ENCODE measurements at places on chromosomes 2 and 18.

DNA sequence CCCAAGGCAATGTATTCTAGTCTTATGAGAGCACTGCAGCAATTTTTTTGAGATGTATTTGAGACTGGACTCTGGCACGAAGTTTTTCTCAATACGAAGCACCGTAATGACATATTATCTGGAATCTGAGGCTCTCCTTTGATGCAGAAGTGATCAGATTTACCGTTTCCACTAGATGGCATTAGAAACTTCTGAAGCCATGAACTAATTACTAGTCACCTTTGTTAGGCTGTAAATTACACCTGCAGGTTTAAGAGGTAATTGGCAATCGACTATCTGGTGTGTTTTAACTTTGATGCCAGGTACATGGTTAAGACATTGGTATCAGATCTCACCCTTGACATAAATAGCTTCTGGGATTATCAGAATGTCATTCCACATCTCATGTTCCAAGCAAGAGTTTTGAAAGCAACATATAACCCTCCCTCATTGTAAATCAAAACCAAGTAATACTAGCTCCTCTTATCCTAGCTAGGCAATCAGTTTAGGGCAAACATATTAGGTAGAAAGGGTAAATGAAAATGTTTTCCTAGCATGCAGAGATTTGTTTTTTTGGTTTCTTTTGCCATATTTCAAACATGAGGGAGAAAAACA is 254.6 kb upstream of the SPRED2 start:
- DNase-seq = peak; percentile 9

DNA sequence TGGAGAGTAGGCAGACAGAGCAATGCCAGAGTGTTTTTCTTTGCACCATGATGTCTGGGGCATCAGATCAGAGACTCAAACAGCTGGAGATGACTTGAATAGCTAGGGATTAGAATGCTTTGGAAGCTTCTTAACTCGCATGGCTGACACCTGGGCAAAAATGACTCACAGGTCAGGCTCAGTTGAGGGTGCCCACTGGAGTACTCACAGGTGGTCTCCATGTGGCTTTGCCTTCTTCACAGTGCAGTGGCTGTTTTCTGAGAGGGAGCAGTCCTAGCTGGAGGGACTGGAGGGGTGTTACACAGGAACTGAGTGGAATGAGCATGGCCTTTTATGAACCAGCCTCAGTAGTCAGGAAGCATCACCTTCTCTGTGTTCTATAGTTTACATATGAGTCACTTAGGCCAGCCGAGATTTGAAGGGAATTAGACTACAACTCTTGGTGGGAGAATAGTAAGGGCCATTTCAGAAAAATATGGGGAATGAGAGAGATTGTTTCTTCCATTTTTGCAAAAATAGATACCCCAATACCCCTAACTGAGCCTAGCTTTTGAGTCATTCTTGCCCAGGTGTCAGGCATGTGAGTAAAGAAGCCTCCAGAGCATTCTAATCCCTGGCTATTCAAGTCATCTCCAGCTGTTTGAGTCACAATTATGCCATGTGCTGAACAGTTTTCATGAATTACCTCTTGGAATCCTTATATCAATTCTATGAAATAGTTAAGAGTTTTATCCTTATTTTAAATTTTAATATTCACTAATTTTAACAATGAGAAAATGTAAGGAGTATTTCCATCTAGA is 7.1 kb upstream of the PPP1R1C start:
- DNase-seq = no peak

GRCh38 chr18:9952633-9953416 is 39.0 kb downstream of the VAPA start:
- no peak for DNase-seq

DNA sequence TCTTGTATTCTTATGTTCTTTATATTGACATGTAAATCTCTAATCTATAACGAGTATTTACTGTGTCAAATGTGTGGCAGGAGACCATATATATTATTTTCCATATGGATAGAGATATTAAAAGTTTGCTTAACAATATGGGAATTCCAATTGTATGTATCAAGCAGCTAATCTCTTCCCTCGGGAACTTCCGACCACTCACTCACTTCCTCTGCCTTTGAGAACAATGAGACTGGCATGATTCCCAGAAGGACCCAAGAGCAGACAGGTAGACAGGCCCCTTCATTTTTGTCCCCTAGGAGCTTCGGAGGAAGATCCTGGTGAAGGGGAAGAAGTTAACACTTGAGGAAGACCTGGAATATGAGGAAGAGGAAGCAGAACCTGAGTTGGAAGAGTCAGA is 24.1 kb downstream of the PLCD4 start:
- no peak for DNase-seq

DNA sequence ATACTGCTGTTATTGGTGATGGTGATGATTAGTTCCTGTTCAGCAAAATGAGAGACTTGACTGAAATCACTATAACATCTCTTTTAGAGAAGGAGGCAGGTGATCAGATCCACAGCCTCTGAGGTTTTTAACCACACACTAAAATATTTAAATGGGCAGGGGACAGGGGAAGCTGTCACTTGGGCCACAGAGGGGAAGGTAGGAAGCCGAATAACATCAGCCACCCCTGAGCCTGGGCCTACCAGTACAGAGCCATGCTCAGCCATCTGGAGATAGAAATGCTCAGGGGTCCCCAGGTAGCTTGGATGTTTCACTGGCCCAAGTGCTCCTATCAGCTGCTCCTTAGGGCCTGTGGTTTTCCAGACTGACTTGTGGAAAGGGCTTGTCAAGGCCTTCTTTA is 122.3 kb downstream of the MRO start:
- DNase-seq = no peak

DNA sequence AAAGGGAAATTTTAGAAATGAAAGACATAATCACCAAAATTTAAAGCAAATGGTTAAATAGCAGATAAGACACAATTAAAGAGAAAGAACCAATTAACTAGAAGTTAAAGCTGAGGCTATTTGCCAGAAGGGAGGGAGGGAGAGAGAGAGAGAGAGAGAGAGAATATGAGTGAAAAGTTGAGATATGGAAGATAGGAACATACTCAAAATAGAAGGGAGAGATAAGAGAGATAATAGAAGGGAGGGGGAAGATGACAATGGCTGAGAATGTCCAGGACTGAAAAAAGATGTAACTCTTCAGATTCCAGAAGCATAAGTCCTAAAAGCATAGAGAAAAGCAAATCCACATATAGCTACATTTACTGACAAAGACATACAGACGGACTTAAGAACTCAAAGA is 17.1 kb upstream of the AAK1 start:
- DNase-seq = no peak

DNA sequence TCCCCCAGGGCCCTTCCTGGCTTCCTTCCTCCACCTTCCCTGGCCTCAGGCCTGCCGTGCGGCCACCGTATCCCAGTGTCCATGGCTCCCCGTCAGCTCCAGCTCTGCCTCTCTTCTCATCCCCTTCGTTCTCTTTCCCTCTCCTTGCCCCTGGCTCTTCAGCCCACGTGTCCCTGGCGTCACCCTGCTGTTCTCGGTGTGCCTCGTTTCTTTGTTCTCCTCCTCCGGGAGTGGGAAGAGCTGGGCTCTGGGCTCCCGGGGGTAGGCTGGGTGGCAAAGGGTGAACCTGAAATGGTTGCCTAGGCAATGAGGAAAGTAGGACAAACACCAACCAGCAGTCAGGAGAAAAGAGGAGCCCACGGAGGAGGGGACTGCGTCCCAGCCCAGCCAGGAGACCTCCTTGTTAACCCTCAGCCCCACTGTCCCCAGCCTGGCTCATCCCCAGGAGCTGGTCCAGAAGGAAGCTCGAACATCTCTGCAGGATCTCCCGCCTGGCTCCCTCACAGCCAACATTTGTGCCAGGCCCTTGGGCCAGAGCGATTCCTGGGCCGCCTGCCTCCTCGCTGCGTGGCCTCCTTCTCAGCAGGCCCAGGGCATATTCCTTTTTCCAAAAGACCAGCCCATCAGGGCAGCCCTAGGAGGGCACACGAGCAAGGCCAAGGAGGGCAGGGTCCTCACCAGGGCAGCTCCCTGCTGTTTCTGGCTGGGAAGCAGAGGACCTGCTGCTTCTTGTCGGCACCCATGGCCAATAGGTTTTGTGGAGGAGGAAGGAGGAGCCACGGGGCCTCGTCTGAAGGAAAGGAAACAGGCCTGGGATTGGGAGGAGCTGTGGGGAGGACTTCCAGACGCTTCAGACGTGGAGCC is 30.9 kb upstream of the DNMT3A start:
- no peak for DNase-seq

DNA sequence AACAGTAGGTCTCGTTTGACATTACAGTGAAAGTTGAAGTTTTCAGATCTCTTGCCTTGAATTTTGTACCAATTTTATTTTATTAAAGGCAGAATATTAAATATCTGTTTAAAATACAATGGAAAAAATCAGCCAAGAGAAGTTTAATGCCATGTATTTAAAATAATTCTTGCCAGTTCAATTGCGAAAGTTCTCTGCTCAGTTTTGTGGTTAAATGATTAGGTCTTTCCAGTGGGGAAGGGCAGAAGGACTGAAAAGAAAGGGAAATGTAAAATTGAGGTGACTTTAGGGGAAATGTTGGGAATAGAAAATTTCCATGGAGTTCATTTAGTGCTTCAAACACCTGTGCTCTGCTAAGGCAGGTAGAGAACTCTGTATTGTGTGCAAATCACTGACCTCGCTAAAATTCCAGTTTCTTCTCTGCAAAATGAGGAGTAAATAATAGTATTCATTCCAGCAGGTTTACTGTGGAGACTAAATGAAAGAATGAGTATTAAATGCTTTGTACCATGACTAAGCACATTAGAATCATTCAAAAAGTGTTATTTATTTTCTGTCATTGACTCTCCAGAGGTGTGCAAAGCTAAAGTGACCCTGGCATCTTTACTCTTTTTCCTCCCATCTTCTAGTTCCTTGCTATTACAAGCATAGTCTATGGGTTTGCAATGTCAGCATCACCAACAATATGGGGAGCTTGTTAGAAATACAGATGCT is 74.4 kb downstream of the KIAA1328 start:
- no peak for DNase-seq

DNA sequence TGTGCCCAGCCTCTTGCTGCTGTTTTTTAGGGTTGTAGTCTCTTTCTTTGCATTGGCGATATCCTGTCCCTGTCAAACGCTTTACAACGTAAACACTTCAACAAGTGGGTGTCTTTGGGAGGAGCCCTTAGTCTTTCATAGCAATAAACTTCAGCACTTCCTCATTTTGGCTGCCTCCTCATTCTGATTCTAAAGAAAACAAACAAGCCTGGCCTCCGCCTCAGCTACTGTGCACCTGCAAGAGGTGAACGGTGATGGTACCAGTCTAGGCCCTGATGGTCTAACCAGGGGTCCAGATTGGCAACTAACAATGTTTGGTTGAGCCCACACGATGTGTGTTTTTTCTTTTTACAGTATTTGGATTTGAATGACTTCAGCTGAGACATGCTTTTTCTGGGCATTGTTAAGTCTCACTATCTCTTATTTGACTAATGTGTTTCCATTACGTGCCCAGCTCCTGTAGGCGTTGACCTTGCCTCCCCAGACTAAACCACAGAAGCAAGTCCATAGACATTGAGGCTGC is 53.2 kb upstream of the CUL3 start:
- DNase-seq = no peak

GRCh38 chr2:236584521-236585384 is 15.1 kb downstream of the ACKR3 start:
- DNase-seq = no peak

DNA sequence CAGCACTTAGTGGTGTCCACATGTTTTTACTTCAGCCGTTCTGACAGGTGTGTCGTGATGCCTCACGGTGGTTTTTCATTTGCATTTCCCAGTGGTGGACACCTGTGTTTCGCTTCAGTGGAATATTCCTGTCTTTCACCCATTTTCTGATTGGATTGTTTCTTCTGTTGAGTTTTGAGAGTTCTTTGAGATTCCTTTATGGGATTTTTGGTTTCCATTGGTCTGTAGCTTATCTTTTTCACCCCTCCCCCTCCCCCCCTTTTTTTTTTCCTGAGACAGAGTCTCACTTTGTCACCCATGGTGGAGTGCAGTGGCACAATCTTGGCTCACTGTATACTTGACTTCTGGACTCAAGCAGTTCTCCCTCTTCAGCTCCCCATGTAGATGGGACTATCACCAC is 8.0 kb downstream of the ANKRD23 start:
- no peak for DNase-seq

GRCh38 chr2:33583194-33583938 is 15.7 kb downstream of the FAM98A start:
- DNase-seq = no peak

Measured in Jurkat, Clone E6-1 (cell line).